ENCODE measurements at places on chromosomes 4 and X.

DNA sequence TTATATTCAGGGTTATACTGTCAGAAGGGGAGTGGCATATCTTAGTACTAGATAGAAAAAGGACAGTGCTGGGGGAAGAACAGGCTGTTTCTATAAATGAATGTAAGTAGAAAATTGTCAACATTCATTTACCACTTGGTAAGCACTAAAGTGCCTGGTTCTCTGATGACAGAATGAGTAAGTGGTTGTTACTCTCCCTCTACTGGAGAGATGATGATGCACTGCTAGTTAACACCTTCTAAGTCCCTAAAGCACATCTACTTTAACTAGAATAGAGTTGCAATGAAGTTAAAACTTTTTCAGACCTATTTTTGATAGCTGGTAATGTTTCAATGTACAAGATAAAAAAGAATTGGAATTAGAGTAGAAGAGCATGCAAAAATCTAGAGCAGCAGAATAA lies 214.5 kb downstream of the KLHL4 start:
- no peak for DNase-seq

- no peak for DNase-seq
Measured at GRCh38 chr4:7929118-7929951, 10.3 kb downstream of the AFAP1 start.

DNA sequence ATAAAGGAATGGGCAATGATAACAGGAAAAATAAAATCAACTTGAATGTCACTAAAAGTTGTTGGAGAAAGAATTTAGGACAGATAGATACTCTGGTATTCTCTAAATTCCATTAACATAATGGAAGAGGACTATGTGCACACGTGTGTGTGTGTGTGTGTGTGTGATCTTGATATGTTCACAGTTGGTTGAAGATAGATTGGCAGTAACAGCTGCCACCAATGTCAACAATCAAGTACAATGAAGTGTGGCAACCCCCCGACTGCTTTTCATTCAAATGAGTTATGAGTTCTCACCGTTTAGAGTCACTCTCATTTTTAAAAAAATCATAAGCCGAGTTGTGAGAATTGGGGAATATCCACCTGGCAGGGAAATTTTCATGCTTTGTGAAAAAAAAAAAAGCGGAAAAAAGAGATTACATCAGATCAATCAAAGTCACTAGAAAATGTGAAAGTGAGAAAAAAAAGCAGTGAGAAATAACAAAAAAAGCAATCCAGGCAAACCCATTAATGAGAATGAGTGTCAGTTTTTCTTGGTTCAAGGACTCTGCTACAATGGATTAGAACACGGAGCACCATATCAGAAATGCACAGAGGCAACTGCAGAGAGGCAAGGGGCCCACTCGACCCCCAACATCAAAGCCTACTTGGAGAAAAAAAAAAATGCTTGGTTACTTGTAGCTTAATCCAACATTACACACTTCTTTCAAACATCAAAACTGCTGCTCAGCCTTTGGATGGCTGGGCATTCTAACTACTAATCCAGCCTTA lies 414.9 kb upstream of the PITX2 start:
- DNase-seq: no peak

DNA sequence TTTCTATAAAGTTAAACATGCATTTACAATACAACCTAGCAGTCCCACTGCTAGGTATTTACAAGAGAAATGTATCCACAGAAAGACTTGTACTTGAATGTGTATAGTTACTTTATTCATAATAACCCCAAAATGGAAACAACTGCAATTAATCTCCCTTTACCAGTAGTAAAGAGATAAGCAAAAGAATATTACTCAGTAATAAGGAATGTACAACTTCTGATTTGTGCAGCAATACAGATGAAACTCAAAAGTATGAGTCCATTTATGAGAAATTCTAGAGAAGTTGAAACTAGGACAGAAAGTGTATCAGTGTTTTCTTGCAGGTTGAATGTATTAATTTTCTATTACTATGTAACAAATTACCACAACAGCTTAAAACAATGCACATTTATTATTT lies 15.2 kb downstream of the USP53 start:
- no peak for DNase-seq

DNA sequence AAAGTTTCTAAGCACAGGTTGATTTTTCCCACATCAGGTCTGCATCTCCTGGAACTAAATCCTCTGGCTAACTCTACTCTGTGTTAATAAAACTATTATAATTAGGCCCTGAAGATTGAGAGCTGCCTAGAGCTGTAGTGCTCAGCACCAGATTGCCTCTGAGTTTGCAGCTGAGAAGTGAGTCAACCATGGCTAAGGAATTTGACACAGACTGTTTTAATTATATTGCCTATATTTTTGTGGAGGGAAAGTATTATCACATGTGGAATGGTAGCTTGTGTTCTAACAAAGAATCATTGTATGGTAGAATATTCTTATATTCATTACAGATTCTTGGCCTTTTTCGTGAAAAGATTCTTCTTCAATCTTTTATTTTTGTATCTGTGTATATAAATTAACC lies 1907.6 kb upstream of the TENM3 start:
- no peak for DNase-seq

DNA sequence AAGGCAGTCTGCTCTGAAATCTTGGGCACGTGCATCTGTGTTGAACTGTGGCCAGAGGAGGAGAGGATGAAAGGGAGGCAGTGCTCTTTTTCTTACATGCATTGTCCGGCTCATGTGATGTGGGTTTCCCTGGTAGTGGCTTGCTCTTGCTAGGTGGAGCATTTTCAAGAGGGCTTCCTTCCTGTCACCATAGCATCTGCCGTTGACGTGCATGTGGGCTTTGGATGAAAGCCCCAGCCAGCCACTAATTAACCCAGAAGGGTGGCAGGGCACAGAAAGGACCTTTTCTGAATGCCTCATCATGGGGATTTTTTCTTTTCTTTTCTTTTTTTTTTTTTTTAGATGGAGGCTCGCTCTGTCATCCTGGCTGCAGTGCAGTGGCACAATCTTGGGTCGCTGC lies 121.3 kb downstream of the GPR143 start:
- peak; percentile 7 for DNase-seq

GRCh38 chr4:120327276-120327675 lies 260.6 kb upstream of the MAD2L1 start:
- no peak for DNase-seq

DNA sequence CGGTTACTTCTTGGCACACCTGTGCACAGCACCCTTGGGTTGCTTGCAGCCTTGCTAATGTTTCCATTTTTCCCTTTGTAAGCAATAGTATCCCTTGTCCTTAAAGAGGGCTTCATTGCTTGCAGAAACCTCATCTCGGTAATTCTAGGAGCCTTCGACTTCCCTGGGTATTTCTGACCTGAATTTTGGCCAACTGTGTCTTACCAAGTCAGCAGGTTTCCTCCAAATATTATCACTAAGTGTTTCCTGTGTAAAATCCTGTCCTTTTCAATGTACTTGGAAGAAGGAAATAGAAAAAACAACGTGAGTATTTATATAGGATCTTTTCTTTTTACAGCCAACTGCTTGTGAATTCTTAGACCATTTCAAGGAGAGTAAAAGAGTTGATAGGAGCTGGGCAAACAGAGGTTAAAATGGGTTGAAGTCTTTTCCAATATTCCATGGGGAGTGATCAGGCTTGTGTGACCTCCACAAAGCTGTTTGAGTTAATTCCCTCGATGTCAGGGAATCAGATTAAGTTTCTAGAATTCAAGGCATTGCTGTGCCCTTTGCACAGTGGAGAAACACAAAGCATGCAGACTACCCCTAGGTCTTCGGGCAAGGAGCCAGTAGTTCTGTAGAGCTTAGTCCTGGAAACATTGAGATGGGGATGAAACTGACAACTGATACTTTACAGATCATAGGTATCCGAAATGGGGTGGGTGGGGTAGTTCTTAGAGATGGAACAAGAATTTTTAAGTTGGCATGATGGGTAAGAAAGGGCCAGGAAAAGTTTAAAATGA lies 209.9 kb downstream of the CPE start:
- no peak for DNase-seq

- no peak for DNase-seq
Measured at GRCh38 chr4:65592089-65592488, 78.2 kb downstream of the EPHA5 start.

DNA sequence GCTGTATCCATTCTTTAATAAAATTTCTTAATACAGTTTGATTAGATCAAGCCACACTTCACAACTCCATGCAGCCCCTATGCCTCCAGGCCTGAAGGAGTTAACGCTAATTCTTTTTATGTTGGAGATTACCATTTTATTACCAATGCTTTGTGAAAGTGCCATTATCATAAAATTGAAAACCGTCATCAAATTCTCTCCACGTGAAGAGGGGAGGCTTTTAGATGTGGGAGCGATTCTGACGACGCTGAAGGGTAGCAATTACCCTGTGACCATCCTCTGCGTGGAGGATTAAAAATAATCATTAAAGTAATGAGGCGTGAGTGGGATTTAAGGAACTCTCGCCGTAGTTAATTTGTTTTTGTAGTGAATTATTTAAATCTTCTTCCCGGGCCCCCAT lies 278.8 kb downstream of the CRLF2 start:
- DNase-seq: no peak

- DNase-seq: no peak
Measured at GRCh38 chr4:93147524-93148212, 680.9 kb upstream of the ATOH1 start.

GRCh38 chr4:89682808-89683207 lies 154.2 kb downstream of the SNCA start:
- no peak for DNase-seq

- DNase-seq: no peak
Measured at GRCh38 chr4:114320126-114320525, 278.5 kb upstream of the UGT8 start.

DNA sequence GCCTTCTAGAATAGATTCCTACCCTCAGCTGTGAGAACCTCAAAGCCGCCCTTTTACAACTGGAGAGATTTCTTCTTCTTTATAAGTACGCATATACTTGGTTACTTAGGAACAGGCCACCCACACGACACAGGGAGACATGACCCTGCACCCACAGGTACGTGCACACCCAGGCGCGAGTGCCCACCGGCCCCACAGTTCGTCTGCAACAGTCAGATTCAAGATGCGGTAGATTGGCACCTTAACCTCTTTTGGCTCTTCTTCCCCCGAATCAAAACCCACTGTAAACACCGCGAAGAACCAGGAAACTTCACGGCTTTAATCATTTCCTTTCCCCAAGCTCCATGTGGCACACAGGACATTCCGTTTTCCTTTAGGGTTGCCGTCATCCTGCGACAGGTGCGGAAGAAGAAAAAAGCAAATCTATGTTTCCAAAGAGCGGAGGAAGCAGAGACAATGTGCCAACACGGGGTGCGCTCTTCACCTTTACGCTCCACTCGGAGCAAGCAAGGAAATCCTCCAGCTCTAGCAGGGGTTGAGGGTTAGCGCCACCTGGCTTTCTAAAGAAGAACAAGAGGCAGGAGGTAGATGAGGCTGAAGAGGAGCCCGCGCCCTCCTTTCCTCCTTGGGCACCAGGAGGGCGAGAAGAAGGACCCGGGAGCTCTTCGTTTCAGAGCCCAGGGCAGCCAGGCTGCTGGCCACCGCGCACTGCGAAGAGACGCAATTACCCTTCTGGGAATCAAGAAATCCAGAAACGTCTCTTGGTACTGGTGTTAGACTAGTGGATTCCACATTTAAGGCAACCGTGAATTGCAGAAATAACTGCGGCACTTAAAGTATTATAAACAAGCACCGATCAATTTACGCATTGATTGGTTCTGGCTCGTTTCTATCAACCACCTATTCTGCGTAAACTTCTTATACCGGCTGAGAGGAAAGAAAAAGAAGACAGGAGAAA lies 35.7 kb downstream of the HAND2 start:
- DNase-seq: peak; percentile 23

- no peak for DNase-seq
Measured at GRCh38 chr4:188417181-188417580, 277.9 kb downstream of the TRIML1 start.

GRCh38 chr4:52423967-52424366 lies 235.1 kb downstream of the USP46 start:
- DNase-seq: no peak

GRCh38 chr4:15893962-15894361 lies 44.6 kb downstream of the FGFBP1 start:
- no peak for DNase-seq

DNA sequence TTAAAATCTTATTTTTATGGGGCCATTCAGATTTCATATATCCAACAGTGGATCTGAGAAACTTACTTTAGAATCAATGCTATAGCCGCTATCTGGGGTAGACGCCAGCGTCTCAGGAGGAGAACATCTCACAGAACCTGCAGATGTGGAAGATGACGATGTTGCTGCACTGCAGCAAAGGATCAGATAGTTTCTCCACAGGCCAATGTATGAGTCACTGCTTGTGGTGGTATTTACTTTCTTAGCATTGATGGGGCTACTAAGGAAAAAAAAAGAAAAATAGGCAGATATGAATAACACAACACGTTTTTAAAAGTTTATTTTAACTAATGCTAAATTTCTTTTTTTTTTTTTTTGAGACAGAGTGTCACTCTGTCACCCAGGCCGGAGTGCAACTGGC lies 85.9 kb downstream of the ZAR1 start:
- DNase-seq: no peak

DNA sequence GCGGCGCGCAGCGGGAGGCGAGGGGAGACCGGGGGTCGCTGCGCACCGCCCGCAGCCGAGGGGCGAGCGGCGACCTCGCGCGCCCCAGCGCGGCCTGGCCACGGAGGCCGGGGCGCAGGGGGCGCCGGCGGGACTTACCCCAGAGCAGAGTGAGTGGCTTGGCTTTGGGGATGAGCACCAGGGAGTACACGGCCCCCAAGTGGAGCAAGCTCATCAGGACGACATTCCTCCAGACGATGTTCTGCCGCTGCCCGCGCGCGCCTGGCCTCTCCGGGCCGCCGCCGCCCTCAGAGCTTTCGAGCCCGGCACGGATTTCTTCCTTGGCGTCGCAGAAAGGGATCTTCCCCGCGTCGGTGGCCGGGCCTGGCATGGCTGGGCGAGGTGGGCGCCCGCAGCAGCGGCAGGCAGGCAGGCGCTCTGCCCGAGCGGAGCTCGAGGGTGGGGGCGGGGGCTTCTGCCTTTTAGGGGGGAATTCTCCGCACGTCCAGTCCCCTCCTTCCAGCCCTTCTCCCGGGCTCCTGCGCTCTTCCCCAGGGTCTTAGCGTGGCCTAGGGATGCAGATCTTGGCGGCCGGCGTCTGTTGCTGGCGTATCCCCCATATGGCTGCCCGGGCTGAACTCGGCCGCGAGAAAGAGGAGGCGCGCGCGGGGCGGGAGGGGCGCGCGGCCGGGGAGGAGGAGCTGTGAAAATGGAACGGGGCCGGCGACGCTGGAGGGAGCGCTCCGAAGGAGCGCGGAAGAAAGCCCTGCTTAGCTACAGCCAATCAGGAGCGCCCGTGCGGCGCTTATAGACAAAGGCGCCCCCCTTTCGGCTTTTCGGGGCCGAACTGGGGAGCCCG lies at the start of gene SCD5:
SCD5 (minus strand) TSS at position 629 of the 838 bp plus-strand sequence; CDS start at position 370, 259 bp downstream.
- DNase-seq: no peak

- DNase-seq: no peak
Measured at GRCh38 chrX:119503484-119503861, 35.2 kb downstream of the SLC25A5 start.

GRCh38 chrX:120029354-120029753 lies 48.1 kb downstream of the RHOXF2B start:
- DNase-seq: no peak

DNA sequence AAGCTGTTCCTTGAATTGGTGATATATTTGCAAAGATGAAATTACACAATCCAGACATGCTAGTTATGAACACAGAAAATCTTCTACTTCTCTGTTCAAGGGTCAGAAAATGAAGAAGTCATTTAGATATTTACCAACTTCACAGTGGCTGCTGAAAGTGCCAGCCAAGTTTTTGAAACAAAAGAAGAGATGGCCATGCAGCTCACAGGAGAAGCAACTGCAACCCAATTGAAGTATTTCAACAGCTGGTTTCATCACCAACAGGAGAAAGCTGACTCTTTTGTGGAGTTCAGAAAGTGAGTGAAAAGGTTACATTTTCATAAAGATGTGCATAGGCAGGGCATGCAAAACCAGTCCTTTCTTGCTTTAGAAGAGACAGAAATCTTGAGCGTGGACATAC lies 70.1 kb upstream of the LSM6 start:
- DNase-seq: no peak
